ENCODE measurements at places on chromosomes 7 and 10.

- no peak for DNase-seq
These were observed 88.8 kb upstream of the MDFIC start for GRCh38 chr7:114832906-114833595.

- DNase-seq = no peak
These were observed 26.9 kb downstream of the CCDC3 start for GRCh38 chr10:12974491-12975199.

GRCh38 chr7:127253281-127254162, 781 bp upstream of the GRM8 start:
- peak; percentile 37 for DNase-seq

- DNase-seq = no peak
These were observed 124.2 kb downstream of the ARHGAP22 start for GRCh38 chr10:48480397-48481374.

DNA sequence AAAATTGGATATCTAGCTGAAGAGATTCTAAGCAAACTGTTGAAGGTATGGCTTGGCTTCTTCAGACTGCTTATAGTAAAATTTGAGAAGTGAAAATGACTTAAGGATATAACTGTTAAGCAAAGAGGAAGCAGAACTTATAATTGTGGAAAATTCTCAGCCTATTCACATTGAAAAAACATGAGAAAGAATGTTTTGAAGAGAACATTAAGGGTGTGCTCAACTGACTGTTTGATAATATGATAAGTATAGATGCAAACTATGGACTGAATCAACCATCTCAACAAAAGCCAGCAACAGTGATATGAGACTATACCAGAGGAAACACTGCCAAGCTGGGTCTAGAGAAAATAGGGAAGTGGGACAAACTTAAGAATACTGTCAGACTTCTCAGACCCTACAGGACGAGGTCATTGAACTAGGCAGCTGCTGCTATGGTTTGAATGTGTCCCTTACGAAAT, 133.1 kb upstream of the PPP1R3A start:
- DNase-seq = no peak

DNA sequence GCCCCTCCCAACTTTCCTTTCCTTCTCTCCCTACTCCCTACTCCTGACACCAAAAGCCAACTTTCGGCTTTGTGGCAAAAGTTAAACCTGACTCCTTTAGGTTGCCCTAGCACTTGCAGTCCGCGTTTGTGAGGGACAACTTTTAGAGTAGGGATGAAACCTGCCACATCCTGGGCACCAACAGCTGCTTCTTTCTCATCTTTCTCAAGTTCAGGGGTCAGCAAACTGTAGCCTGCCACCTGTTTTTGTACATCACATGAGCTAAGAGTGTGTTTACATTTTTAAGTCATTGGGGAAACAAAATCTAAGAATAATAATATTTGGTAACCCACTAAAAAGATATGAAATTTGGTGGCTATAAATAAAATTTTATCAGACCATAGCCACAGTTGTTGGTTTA, 660.6 kb downstream of the KCNMA1 start:
- DNase-seq = no peak

GRCh38 chr10:62589689-62590088, 214.8 kb upstream of the ADO start:
- no peak for DNase-seq

DNA sequence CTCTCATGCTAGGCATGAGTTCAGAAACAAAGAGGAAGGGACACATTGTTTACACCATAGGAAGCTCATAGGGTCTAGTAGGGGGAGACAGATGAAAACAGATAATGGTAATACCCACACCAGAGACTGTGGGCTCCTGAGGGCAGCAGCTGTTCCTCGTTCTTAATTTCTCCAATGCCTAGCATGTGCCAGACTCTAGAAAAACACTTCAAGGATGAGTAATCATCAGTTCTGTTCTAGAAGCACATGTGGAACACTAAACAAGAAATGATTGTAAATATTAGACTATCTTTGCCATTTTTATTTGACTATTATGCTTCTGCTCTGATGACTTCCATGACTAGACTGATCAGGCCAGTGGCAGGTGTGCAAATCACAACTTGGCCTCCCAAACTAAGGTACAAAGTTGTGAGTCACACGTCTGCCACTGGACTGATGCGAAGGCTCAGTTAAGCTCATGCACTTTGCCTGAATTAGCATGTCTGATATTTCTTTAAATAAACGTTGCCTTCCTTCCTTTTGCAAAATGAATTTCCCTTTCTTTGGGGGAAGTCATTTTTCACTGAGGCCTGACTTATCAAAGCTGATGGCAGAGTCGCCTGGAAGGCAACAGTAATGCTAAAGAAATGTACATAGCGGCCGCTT, 89.2 kb upstream of the FGL2 start:
- no peak for DNase-seq

DNA sequence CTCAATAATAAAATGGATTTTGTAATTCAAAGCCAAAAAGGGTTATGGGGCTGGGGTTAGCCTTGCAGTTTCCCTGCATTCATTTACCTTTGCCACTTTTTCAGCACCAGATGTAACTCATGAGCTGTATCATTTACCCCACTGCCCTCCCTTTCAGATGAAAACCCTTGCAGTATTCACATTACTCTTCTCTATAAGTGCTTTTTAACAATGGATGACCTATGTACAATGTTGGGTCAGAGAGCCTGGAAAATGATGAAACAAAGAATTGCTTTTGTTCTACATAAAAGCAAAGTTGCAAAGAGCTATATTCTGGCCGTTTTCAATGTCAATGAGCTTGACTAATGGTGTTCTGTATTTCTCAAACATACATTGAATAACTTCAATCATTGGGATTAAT, 189.7 kb downstream of the TMEM26 start:
- no peak for DNase-seq

DNA sequence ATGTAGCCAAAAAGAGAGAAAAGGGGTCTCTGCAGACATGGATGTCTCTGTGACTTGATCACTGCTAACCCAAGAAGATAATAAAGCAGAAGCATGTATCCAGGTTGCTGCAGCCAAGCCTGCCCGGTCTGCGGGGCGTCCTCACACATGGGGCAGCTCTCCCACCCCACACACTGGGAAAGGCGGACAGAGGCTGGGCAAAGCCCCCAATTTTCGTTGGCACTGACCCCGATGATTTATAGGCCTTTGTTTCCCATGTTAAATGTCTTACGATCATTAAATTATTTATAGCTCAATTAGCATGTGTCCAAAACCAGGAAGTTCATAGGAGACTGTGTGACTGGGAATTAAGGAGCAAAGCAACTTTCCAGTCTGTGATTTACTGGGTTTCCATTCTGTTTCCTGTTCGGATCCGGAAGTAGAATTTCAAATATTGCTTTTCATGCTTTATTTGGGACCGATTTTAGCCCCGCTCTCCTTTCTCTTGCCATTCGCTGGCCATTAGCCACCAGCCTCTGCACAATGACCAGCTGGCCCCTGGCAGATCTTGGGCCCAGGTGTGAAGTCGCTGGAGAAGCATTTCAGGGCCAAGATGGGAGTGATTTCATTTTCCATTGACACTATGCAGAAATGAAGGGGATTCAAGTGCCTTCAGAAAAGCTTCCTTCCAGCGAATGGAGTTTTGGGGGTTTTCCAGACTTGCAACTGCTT, 91.6 kb downstream of the EGFR start:
- no peak for DNase-seq

GRCh38 chr10:21031232-21031795, 134.2 kb upstream of the NEBL start:
- DNase-seq = no peak

DNA sequence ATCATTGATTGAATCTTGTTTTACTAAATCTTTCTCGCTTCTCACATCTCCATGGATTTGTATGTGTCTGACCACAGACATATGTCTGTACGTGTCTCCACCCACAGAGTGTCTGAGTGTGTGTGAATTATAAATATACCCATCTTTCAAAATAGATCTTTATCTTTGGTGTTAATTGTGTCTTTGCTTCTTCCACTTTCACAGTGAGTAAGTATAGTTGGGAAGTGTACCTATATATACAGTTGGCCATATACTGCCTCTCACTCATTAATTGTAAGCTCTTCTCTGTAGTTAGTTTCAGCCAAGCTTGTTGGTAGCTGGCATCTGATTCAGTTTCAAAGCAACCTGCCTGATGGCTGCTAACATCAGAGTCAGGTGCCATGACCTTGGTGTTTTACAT, 18.4 kb downstream of the EEPD1 start:
- DNase-seq = no peak

DNA sequence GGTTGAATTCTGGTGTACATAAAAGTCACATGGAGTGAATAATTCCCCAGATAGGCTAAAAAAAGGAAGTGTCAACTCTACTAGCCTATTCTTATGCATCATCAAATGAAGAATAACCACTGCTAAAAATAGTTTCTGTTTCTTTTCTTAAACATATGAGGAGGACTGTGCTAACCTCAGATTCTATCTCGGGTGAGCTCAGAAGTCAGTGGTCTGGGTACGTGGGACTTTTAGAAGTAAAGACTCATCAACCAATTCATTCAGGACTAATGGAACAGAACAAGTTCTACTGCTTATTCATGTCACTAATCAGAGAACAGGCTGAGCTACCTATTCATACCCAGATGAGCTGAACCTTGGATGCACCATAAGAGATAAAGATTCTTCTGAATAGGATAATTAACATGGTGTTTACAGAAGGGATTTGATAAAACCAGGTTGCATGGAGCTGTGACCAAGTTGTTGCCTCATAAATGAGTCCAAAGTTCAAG, 9.5 kb upstream of the ASAH2 start:
- DNase-seq = no peak

Data from DMS79 (cell line).